ENCODE measurements at places on chromosomes 4 and X.
A peak's percentile ranks its signal among the peaks of the same experiment; 100 is the strongest.

DNA sequence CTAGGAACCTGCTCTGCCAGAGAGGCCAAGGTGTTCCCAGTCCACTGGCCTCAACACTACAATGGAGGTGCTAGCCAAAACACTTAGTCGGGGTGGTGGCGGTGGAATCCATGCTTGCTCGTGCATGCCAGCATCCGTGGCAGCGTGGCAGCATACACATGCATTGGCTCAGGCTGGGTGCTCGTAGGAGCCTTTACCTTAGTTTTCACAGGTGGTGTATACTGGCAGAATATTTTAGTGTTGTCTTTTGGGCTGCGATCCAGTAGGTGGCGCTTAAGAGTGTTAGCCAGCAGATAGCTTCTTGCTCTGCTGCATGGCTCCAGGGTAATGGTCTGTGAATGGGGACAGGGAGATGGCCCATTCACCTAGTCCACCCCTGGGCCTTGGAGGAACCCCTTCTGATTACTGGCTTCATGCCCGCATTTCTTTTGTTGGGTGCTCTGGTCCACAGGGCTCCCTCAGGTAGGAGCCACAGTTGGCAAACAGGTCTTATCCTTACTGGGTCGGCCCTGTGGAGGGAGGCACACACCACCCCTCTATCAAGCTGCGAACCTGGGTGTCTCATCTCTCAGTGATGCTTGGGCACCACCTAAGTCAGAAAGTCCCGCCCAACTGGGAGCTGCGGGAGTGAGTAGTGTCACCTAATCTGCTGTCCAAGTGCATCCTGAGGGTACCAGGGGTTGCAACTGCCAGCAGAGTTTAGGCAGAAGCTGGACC is 40.0 kb downstream of the RIPPLY1 start:
- DNase-seq: peak; percentile 15

DNA sequence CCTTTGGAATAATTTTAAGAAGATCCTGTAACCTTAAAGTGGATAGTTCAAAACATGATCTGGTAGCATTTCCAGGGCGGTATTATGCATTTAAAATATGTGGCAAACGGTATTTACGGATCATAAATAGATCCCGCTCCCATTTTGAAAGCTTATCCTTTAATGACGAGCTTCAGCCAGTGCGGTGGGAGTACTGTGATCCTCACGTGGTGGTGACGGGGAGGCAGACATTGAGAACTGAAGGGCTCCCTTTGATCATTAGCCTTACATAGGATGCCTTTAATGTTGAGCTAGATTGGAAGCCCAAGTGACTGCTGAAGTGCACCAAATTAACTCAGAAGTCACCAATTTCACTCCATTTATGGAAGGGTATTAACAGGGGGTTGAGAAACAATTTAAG is 56.9 kb downstream of the KIT start:
- no peak for DNase-seq

DNA sequence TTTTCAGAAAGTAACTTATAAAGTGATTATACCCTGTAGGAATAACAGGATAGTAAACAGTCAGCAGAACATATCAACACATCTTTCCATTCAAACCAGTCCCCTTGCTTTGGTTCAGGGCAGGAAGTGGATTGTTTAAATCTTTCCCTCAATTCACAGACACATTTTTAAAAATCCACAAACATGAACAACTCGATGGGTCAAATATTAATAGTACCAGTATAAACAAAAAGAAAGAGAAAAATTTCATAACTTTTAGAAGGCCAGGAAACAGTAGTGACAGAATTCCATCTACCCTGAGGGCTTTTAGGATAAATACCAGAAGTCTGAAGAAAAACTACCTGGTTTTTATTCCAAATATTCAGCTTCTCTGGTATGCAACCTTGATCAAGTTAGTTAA is 1072.8 kb upstream of the PABPC4L start:
- DNase-seq: no peak

DNA sequence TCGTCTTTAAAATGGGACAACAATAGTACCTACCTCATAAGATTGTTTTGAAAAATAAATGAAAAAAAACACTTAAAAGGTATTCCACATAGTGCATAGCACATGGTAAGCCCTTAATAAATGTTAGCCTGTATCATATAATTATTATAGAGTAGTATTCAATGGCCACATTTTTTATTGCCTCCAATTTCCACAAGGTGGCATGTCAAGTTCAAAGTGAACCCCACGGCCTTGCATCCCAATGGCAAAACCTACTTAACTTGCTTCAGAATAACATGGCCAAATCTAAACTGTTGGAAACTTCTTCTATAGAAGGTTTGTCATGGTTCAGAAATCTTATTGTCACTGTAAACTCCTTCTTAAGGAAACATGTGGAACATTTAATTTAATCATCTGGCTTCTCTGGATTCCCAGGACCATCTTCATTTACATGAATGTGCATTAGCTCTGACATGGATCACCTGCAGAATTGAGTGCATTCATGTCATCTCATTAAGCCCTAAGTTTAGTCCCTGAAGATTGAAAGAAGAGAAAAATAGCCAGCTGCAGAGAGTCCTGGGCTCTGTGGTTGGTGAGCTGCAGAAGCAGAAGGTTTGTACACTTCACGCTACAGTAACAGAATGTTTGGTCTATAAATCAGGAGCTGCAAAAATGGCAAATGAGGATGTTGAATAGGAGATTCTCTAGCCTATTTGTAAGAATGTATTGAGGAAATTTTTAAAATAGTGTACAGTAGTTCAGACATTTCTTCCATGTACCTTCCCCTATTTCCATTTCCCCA is 61.0 kb downstream of the ANXA3 start:
- DNase-seq: no peak

DNA sequence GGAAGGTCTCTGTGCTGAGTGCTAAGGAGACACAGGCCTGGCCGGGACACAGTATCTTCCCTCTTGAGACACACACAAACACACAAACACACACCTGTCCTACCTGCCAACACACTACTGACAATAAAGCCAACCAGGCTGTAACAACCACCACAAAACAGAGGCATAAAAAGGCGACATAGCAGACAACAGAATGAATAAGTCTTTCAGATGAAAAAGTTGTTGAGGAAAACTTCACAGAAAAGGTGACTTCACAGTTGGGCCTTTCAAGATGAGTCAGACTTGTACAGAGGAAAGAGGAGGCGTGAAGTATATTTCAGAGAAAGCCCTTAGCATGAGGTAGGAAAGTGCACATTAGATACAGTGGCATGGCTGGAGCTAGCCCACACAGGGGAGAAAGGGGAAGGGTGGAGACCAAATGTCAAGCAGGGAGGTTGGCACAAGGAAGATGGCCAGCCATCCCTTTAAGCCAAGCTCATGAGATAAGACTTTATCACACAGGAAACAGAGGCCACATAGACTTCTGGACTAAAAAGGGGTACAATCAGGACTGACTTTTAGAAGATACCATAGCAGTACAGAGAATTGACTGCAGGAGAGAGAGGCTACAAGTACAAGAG is 54.0 kb downstream of the SLC9A7 start:
- DNase-seq: peak; percentile 61

DNA sequence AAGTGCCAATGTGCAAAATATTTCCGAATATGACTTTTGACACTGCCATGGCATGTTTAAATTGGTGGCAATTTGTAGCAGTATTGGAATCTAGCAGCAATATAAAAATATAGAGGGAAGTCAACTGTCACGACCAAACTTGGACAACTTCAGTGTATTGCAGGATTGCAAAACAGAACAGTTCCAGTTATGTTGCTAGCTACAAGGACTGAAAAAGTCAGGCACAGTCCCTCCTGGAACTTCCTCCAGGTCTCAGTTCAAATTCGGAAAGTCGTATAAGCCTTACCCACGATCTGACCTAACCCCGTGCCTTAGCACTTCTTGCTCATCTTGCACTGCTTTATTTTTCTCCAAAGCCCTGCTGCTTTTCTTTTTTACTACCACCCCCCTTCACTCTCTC is 390.0 kb upstream of the GALNT7 start:
- DNase-seq: no peak

- no peak for DNase-seq
Measured at GRCh38 chrX:132802033-132802432, 156.4 kb downstream of the HS6ST2 start.

DNA sequence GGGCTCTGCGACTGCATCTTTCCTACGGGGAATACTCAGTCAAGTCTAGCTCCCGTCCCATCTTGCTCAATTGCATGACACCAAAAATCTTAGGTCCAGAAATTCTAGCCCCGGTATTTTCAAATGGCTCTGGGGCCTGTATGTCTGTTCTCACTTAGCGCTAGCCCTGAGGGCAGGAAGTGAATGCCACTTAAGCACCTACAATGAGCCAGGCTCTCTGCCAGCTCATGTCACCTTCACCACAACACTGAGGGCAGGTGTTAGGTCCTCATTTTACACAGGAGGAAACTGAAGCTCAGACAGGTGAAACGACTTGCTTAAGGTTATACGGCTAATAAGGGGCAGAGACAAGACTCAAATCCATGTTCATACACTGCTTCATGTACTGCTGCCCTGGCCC is 282.8 kb downstream of the PPP1R2C start:
- no peak for DNase-seq

- DNase-seq: peak; percentile 22
Measured at GRCh38 chrX:11540532-11541377, 125.0 kb downstream of the ARHGAP6 start.

DNA sequence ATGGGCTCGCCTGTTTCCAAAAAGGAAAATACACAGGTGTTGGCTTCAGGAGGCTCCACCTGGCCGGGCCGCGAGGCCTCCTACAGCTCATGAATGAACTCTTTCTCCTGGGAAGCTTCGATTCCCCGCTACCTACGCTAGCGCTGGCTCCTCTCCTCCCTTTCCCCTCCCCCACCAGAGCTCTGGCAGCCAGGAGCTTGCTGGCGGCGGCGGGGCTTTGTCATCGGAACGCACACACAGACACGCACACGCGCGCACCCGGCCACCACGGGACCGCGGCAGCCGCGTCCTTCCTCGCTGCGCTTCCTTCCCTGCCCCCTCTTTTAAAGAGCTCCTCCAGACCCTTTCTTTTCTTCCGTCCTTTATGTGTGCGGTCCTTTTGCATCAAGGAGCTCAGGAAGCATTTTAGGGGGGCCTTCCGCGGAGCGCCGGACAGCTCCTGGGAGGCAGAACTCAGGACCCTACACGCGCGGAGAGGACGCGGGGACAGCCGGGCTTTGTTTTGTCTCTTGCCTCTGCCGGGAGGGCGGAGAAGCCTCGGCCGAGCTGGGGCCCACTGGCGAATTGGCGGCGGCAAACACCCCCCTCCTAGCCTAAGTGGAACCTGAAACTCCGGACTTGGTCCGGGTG is 70.2 kb upstream of the BCOR start:
- DNase-seq: no peak

- DNase-seq: no peak
Measured at GRCh38 chr4:31045724-31046318, 325.7 kb downstream of the PCDH7 start.

DNA sequence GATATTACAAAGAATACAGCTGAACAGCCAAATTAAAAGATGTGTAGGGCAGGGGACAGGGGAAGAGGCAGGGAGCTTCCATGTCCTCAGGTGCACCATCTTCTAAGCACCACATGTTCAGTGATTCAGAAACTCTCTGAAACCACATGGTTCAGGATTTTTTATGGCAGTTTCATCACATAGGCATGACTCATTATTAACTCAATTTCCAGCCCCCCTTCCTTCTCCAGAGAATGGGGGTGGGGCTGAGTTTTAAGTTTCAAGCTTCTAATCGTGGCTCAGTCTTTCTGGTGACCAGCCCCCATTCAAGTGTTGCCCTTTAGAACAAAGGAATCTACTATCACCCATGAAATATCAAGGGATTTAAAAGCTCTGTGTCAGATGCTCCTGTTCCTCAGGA is 317.8 kb upstream of the GALNT7 start:
- DNase-seq: no peak

DNA sequence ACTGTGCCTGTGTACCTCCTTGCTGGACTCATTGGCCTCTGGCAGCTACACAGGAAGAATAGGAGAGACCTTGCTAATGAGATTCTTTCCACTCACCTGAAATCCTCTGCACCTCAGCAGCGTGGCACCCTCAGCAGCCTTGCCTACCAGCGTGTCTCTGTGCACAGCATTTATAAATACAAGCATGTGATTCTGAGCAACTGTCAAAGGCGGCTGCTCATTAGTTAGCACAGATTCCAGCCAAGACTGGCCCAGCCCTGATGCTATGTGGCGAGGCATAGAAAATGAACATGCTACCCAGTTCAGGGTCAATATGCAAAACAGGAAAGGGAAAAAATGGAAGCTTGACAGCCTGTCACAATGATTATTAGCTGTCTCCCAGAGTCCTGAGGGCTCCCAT is 298.0 kb downstream of the C4orf33 start:
- DNase-seq: no peak

DNA sequence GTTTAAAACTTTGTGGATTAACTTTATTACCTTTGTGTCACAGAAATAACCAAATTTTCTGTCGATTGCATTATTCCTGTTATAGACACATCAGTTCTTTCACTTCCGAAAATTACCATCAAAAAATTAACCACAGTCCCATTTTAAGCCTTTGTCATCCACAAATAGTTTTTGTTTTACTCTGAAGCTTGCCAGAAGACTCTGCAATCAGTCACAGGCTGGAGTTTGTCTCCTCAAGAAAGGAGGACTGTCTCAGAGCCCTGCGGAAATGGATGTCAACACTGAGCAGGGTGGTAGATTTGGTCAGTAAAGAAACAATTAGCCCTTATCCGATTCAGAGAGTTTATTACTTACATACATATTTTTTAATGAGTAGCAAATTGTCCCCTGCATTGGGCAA is 20.1 kb upstream of the TCEAL4 start:
- peak; percentile 13 for DNase-seq

DNA sequence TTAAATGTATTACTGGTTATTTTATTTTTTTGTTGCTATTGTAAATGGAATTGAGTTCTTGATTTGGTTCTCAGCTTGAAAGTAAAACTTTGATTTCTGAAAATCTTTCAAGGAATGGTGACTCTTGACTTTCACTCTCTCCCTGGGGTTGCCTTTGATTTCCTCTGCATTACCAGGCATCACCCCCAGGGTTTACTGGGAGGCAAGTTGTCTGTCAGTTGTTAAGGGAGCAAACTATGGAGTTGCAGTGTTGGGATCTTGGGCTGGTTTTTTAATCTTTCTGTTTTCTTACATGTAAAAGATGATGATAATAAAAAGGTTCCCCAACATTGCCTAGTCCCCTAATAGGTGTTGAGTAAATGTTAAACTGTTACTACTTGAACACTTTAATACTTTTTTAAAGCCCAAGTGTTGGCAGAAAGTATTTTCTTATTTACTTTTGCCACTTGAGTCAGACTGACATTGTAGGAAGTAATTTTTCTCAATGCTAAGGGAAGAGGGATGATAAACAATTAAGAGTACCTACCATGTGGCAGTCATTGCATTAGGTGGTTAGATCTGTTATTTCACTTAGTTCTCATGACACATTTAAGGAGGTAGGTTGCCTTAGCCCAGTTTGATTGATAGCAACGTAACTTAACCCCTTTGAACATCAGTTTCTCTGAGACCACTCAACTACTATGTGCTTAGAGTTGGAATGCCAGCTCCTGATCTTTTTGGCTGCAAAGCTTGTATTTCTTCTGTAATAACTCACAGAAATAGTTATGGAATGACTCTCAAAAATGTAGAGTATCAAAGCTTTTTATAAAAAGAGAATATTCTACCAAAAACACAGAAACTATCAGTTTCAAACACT is 67.1 kb downstream of the DCLK2 start:
- no peak for DNase-seq

- DNase-seq: no peak
Measured at GRCh38 chr4:173415885-173416653, 17.2 kb upstream of the SCRG1 start.

GRCh38 chr4:138805736-138806135 is 209.8 kb upstream of the NOCT start:
- DNase-seq: no peak

GRCh38 chr4:108426493-108426892 is 193.9 kb upstream of the RPL34 start:
- DNase-seq: no peak
